Caco-2 (cell line): ENCODE measurements at places on chromosomes 1 and 21. TPM values are rescaled to one million over a fixed set of nuclear protein-coding genes. Genes with fewer than 3 reads are reported as not detected.

The RUNX3 gene
- 1.1 and 1.6 TPM in 2 replicates for total RNA-seq

The MAP10 gene
- total RNA-seq = not detected in 2 replicates

The ITLN2 gene
- 0.93 and 1.3 TPM in 2 replicates for total RNA-seq

The TEX38 gene
- total RNA-seq = not detected in 2 replicates

GRCh38 chr1:219189021-219189824, 15.5 kb downstream of the LYPLAL1 start:
- H3K27me3 ChIP-seq = no peaks in the 10 kb centered on the region
- no peaks in the 10 kb centered on the region for H3K36me3 ChIP-seq
- H3K4me1 ChIP-seq = no peaks in the 10 kb centered on the region

GRCh38 chr1:61079296-61079897, 3.0 kb upstream of the NFIA start:
- H3K4me1 ChIP-seq = no peaks in the 10 kb centered on the region
- no peak overlapping the region for H3K4me3 ChIP-seq

GRCh38 chr1:18716112-18716784, 85.6 kb downstream of the PAX7 start:
- no peak overlapping the region for H3K27ac ChIP-seq
- H3K4me3 ChIP-seq = no peak overlapping the region
- no peaks in the 10 kb centered on the region for H3K36me3 ChIP-seq
- H3K4me1 ChIP-seq = no peaks in the 10 kb centered on the region

- DNase-seq = no peak
- H3K27me3 ChIP-seq = no peaks in the 10 kb centered on the region; the same call in 1 of the 2 replicates
- H3K36me3 ChIP-seq = no peaks in the 10 kb centered on the region
- no peak overlapping the region for H3K27ac ChIP-seq
- H3K4me3 ChIP-seq = no peak overlapping the region
Measured at GRCh38 chr1:184199036-184199435, 147.5 kb downstream of the TSEN15 start.

- H3K27me3 ChIP-seq = no peaks in the 10 kb centered on the region
- peak overlapping the region; percentile 56 for H3K27ac ChIP-seq
- no peaks in the 10 kb centered on the region for H3K36me3 ChIP-seq
- no peak overlapping the region for H3K4me3 ChIP-seq
- peaks cover 10% of the 10 kb centered on the region; the same call in 1 of the 2 replicates for H3K4me1 ChIP-seq
Measured at GRCh38 chr1:219517031-219517430, 95.9 kb downstream of the ZC3H11B start.
